ENCODE measurements at places on chromosomes 7 and 10.

- DNase-seq = no peak
These were observed 158.9 kb downstream of the RTKN2 start for GRCh38 chr10:62109587-62110293.

DNA sequence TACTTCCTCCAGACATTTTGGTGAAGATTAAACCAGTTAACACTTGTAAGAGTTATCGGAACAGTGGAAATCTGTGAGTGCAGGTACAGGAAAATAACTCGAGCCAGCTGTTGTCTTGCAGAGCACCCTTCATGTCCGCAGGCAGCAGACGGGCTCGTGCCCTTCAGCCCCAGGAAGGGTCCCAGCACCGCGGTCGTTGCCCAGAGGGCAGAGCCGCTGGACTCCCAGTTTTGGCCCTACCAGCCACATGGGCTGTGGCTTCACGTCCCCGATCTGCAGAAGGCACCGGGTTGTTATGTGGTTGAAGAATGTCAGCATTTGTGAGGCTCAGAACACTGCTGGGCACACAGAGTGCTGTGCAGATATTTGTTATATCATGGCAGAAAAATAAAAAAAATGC is 7.2 kb upstream of the ADARB2 start:
- no peak for DNase-seq

DNA sequence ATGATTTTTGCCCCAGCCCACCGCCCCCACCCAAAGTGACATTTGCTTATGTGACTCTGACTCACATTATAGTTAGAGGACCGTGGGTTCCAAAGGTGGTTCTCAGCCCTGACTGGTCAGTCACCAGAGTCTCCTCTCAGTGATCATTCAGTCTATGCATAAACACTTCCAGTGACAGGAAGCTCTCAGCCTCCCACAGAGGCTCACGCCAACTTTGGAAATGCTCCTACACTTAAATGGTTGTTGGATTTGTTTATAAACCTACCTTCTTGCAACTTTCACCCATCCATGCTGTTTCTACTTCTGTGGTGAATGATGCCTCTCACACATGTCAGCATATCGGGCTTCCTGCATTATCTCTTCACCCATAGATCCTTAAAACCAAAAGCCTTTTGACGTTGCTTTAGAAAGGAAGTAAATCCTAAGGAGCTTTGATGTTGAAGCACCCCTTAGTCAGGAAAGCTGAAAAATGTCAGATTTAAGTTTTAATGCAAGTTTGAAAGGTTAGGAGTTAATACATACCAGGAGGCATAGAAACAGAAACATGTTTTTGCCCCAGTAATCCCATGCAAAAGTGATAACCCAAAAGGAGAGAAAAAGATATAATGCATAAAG is 46.5 kb upstream of the FGL2 start:
- DNase-seq = no peak

DNA sequence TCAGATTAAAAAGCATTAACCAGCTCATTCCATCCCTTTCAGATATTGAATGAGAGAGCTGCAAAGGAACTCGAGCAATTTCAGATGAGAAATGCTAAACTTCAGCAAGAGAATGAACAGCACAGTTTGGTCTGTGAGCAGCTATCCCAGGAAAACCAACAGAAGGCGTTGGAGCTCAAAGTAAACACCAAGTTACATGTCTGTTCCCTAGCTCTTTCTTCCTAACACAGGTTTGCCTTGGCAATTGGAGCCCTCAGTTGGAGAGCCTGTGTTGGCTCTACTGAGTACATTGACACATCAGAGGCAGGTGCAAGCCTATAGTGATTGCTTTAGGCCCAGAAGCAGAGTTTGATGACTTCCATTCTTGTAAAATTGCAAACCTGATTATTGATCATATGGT is 14.7 kb downstream of the CFAP58 start:
- no peak for DNase-seq

GRCh38 chr10:19097151-19097550 is 48.5 kb downstream of the MALRD1 start:
- DNase-seq = no peak

DNA sequence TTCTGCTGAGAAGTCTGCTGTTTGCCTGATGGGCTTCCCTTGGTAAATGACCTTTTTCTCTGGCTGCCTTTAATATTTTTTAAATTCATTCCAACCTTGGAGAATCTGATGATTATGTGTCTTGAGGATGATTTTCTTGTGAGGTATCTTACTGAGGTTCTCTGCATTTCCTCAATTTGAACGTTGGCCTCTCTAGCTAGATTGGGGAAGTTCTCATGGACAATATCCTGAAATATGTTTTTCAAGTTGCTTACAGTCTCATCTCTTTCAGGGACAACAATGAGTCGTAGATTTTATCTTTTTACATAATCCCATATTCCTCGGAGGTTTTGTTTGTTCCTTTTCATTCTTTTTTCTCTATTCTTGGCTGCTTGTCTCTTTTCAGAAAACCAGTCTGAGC is 208.4 kb downstream of the KIF20B start:
- no peak for DNase-seq

DNA sequence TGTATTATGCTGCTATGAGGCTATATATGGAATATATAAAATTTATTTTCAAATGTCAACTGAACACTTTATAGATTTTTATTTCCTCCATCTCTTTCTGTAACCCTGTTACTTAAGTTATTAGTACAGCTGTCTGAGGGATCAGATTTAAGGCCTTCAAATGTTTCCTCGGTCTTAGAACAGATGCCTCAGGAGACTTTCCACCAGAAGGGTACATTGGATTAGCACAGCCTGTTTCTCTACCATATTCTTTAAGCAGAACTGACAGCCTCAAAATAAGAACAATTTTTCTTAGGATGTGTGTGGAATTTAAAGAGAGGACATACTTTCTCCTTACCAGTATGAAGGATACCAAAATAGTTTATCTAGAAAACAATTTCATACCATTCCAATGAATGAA is 53.0 kb upstream of the HGF start:
- no peak for DNase-seq
